ENCODE measurements at places on chromosomes 5 and 9. TPM values are rescaled to one million over a fixed set of nuclear protein-coding genes. Genes with fewer than 3 reads are reported as not detected.

Gene CCDC180
- total RNA-seq, result 5.3 TPM

Gene SLC45A2
- 0.54 TPM for total RNA-seq

Gene TAF11L9
- total RNA-seq, result not detected

Gene TLR4
- 35.0 TPM for total RNA-seq

Gene GOLGA2
- total RNA-seq, result 163 TPM

Gene SH3TC2
- total RNA-seq, result 2.9 TPM

Gene TLX3
- not detected for total RNA-seq

Gene TCF7
- total RNA-seq, result 1.6 TPM

Gene CCL28
- total RNA-seq, result 3.0 TPM

Gene TRIP13
- total RNA-seq, result 1.3 TPM

Gene GFI1B
- total RNA-seq, result not detected

Gene SPATA31D3
- not detected for total RNA-seq

Gene RNF208
- 3.4 TPM for total RNA-seq

Gene ABITRAM
- 8.3 TPM for total RNA-seq

Gene CYLC2
- not detected for total RNA-seq

Gene NPR3
- 29.7 TPM for total RNA-seq

Gene RIMOC1
- 25.2 TPM for total RNA-seq

Gene SLC46A2
- total RNA-seq, result not detected

Gene NSD1
- total RNA-seq, result 63.7 TPM

Gene WWC1
- 0.36 TPM for total RNA-seq

Gene TAF11L5
- total RNA-seq, result not detected

Gene CFAP90
- total RNA-seq, result not detected

Gene PCDHGC4
- 6.1 TPM for total RNA-seq

Gene HSPA4
- total RNA-seq, result 135 TPM

Gene SLCO6A1
- 0.75 TPM for total RNA-seq

Gene FBP2
- not detected for total RNA-seq

Gene BAAT
- total RNA-seq, result not detected

Gene ENTPD8
- not detected for total RNA-seq

Gene SLC28A3
- 0.39 TPM for total RNA-seq

Gene GADD45G
- total RNA-seq, result 4.7 TPM

Gene WNT8A
- not detected for total RNA-seq

Gene PCDHB4
- total RNA-seq, result 9.1 TPM

Gene TTC23L
- total RNA-seq, result 0.62 TPM

Gene SOHLH1
- not detected for total RNA-seq

Gene WNK2
- 3.6 TPM for total RNA-seq

Gene DEPDC1B
- 1.3 TPM for total RNA-seq

Gene ZDHHC11B
- total RNA-seq, result 5.9 TPM

Gene CDC20B
- total RNA-seq, result not detected

Gene MYOZ3
- total RNA-seq, result 14.1 TPM

Gene COL15A1
- total RNA-seq, result 53.3 TPM

Gene NTNG2
- total RNA-seq, result 1.8 TPM

Gene CHMP5
- total RNA-seq, result 53.1 TPM

Gene BTNL9
- total RNA-seq, result 16.8 TPM

Gene PCDHA10
- 0.65 TPM for total RNA-seq

Gene DIRAS2
- not detected for total RNA-seq

Gene NAA35
- 23.5 TPM for total RNA-seq

Gene PTGS1
- total RNA-seq, result 20.3 TPM

Gene CDH18
- total RNA-seq, result not detected

Gene NUTM2G
- total RNA-seq, result not detected

Gene GPR150
- total RNA-seq, result 0.23 TPM

Gene KIF20A
- total RNA-seq, result 0.26 TPM

Gene PRLR
- 1.1 TPM for total RNA-seq

Gene C9orf43
- not detected for total RNA-seq

Gene OTP
- not detected for total RNA-seq

Gene SLC36A2
- total RNA-seq, result not detected

Gene SNCAIP
- 14.7 TPM for total RNA-seq
